ENCODE measurements at places on chromosomes 11 and 22.

- no peak for DNase-seq
These were observed 132.4 kb downstream of the LARGE1 start for GRCh38 chr22:33787645-33788456.

DNA sequence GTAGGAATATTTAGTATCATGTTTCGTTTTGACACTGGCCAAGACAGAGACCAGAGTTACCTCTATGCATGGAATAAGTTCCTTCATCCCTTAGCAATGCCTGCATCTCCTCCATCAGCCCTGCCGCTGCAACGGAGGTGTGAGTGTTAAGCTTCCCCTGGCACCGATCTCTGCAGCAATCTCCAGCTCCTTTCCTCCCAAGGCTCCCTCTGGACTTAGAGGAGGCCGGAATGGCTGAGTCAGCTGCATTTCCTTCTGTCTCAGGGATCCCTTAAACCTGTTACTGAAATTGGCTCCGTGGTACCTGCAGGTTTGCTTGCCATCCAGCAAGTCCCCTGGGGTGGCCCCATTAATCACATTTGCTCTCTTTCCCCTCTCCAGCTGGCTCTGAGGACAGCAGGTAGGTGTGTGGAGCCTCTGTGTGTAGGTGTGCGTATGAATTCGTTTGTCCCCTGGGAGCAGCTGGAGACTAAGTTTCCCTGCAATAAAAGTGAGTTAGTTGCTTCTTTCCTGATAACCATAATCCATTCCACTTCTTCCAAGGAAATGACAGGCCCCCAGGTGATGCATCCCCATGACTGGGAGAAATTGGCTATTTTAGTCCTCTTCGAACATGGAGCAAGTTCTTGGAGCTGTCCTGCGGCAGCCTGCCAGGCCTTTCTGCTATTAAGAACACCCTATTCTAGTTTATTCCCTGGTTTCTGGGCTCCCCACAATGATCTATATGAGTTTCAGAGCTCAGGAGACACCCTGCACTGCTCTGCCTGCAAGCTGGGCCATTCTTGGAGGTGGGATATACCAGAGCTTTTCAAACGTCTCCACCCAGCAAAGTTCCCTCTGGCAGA is 457.2 kb upstream of the CADM1 start:
- no peak for DNase-seq

DNA sequence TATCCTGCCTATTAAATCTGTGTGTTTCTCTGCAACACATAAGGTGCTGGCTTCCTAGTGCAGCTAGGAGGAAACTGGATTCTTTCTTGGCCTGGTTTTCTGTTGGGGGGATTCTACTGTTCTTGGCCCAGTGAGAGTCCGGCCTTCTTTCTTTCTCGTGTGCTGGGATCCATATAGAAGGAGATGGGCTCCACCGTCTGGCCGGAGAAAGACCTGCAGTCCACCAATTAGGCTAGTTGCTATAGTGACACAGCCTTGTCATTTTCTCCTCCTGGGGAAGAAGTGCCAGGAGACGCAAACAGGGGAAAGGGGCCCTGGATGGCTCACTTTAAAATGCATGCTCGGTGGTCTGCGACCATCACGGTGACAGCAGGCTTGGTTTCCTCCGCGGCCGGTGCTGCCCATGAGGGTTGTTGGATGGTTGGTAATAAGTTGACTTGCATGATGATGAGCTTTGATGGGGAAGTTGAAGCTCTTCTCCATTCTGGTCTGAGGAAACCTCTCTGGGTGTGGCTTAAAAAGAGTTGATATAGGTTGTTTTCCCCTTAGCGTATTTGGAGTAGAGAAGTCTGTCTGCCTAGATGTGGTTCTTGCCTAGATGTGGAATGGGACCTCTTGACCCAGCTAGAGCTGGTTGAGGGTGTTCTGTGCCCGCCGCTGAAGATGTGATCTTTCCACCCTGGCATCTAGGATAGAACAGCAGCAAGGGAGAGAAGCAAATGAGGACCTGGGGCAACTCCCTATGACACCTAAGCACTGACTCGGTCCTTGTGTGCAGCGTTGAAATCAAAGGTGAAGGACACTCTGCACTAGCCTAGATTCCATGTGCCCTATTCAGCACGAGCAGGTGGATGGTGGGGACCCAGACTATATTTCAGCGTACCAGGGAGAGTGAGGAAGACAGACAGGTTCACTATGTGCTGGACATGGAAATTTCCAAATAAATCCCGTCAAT is 1335.0 kb downstream of the BRD1 start:
- DNase-seq = no peak

DNA sequence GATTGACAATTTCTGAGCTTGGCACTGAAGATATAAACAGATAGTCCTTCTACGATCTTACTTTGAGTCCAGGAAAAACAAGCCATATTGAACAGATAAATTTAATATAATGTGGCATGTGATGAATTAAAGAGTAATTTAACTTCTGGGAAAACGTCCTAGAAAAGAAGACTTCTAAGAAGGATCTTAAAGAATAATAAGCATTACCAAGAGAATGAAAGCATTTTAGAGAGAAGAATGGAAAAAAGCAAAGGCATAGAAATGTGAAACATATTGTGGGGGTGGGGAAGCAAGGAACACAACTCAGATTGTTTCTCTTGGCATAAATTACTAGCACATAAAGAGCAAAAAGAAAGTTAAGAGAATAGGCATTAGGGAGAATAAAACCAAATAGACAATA is 5.4 kb downstream of the DDIAS start:
- no peak for DNase-seq

- no peak for DNase-seq
These were observed 12.6 kb downstream of the OMP start for GRCh38 chr11:77115181-77115611.

DNA sequence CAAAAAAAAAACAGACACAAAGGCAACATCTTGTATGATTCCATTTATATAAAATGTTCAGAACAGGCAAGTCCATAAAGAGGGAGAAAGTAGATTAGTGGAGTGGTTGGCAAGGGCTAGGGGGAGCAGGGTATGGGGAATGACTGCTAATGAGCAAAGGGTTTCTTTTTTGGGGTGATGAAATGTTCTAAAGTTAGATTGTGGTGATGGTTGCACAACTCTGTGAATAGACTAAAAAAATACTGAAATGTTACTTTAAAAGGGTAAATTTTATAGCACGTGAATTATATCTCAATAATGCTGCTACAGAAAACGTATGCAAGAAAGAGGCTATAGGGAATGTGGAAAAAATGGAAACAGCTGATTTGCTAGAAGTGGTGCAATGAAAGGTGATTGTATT is 155.1 kb downstream of the TENM4 start:
- DNase-seq = no peak

- no peak for DNase-seq
These were observed 499.6 kb upstream of the B3GAT1 start for GRCh38 chr11:134911514-134912180.

All from posterior vena cava (tissue), 2 donors.